ENCODE measurements at places on chromosomes 5 and 9.

GRCh38 chr5:160169326-160169725 is 50.1 kb upstream of the PWWP2A start:
- DNase-seq = peak; percentile 96

GRCh38 chr5:115471345-115472063 is 73.1 kb downstream of the FEM1C start:
- peak; percentile 50 for DNase-seq

DNA sequence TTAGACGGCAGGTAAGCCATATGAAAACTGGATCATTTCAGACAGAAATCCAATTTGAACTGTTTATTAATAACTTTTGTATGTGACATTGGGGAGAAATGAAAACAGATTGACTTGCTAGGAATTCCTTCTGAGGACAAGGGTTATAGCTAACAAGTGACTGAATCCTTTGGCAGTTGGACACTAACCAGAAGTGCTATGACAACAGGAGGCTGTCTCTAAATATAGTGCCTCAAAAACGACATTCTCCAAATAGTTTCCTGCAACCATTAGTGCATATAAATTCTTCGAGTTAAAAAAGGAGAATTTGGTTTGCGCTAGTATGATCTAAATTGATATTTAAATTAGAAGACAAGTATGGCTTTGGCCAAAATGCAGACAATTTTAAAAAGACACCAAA is 338.6 kb downstream of the PTPRD start:
- no peak for DNase-seq

DNA sequence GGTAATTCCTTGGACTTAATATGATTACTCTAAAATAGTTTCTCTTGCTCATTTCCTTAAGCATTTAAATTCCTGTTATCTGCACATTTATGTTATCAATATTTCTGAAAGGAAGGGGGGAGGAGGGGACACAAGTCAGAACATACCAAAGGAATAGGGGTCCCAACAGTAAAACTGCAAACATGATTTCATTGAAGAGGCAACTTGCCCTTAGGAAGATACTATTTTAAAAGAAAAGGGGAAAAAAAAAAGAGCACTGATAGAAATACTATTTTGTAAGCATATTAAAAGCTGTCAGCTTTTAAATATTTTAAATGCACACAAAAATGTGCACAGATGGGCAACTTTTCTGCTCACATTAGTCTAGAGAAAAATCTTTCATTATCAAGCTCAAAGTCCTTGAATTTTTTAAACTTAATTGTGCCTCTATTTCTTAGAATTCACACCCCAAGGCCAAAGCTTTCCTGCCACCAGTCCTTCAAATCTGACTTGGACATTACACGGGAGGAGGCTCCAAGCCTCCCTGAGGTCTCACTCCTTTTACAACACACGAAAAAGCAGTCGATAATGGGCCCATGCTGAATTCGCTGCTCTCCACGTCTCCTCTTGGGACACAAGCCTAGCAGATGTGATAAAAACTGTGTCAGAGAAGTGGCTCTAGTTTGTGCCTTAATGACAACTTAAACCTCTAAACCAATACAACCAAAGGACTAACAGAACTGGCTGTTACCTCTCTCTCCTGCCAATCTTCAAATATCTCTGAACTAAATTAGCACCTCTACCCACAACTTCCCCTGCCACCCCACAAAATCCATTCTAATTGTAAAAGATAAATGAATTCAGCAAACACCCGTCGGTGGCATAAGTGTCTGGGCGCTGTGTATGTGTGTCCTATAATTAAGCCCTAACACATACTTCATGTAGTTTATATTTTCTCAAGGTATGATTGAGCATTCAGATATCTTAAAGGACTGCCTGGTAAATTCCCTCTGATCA is 154.3 kb downstream of the DENND1A start:
- no peak for DNase-seq

DNA sequence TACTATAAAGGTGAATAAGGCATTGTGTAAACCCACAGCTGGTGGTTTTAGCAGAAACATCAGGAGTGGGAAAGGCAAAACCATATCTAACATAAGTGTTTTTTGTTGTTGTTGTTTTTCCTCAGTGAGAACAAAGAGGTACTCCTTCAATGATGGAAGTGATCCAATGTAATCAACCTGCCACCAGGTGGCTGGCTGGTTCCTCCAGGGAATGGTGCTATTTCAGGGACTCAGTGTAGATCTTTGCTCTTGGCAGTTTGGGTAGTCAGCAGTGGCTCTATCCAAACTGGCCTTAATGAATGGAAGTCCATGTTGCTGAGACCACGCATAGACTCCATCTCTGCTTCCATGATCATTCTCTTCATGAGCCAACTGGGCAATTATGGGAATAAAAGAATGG is 10.8 kb downstream of the DMRTA1 start:
- no peak for DNase-seq

DNA sequence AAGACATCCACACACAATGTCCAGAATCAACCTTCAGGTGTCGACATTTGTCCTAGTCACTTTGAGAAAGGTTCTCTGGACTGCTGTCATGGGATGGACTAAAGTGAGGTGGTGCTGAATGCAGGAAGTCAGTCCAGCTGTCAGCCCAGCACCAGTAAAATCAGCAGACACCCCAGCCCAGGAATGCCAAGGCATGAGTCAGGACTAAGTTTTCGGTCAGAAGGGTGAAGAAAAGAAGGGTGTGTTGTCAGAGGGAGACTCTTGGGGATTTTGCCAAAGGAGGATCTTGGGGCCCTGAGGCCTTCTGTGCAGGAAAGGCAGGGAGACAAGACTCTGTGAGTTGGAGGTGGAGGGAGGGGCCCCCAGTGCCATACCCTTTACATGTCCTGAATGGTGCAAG is 69.0 kb upstream of the XPA start:
- peak; percentile 78 for DNase-seq

GRCh38 chr9:37324261-37324683 is 98.2 kb upstream of the GRHPR start:
- DNase-seq = no peak

GRCh38 chr5:57509501-57510260 is 27.1 kb upstream of the ACTBL2 start:
- DNase-seq = no peak

DNA sequence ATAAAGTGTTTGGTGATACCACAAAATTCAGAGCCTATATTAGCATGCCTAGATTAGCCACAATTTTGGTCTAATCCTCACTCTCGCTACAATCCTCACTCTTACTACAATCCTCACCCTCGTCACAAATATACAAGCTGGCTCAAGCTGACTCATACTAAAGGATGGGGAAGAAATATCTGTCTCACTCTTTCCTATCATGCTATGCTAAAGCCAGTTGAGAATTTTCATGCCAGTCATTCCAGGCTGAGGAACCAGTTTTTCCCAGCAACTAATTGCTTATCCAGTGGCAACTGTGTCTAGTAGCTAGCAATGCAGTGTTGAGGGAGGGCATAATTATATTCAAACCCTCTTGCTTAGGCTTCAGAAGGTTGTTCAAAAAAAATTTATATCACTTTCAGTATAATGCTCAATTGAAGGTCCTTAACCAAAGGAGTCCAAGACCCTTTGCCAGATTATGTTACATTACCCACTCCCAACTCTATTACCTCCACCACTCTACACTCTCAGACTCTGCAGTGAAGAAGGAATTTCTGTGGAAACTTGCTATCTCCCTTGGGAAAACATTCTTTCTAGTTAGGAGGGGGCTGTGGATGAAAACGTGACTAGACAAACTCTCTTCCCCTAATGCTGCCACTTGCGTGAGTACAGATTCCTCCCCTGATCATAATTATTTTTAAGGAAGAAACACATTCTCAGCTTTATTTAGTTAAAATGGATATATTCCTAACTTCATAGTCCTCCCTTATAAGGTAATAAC is 810.3 kb upstream of the ACO1 start:
- no peak for DNase-seq

DNA sequence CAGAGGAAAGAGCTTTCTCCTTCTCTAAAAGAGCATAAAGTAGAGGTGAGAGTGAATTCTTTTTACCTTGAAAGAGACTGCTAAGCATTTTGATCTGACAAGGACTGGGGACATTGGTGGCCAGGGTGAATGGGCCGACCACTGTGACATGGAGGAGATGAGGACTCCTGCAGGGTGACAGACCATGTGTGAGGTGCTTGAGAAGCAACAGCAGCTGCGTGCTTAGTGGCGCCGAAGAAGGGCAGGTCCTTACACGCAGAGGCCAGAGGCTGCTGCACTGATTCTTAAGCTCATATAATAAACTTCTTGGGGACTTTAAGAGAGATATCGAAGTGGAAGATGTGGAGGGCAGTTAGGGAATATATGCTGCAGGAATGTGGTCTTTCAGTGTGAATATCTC is 8.7 kb upstream of the JAKMIP2 start:
- DNase-seq = no peak

DNA sequence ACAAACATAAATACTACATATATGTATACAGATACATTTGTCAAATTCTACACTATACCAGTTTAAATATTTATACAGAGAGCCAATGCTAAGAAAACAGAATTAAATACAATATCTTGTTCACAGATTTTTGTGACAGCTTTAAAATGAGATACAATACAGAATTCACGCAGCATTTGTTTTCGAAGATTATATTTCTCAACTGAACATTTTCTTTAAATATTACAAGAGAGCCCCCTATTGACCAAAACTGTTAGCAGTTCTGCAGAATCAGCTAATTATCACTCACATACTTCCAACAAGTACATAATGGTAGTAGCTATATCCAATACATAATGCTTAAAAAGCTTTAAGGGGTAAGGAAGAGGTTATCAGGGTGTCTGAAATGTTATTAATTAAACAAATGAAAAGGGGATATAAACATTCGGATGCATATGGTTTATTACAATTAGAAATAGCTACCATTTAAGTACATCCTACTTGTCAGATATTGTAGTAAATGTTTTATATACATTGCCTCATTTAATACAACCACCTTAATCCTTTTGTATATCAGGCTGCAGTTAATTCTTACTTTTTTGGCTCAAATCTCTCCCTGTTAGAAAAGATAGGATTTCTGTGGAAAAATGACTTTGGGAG is 31.7 kb downstream of the ZDHHC21 start:
- peak; percentile 58 for DNase-seq

GRCh38 chr5:100900796-100901781 is 2.0 kb downstream of the ST8SIA4 start:
- peak; percentile 74 for DNase-seq

- no peak for DNase-seq
Measured at GRCh38 chr9:131028221-131028884, 19.4 kb downstream of the LAMC3 start.

DNA sequence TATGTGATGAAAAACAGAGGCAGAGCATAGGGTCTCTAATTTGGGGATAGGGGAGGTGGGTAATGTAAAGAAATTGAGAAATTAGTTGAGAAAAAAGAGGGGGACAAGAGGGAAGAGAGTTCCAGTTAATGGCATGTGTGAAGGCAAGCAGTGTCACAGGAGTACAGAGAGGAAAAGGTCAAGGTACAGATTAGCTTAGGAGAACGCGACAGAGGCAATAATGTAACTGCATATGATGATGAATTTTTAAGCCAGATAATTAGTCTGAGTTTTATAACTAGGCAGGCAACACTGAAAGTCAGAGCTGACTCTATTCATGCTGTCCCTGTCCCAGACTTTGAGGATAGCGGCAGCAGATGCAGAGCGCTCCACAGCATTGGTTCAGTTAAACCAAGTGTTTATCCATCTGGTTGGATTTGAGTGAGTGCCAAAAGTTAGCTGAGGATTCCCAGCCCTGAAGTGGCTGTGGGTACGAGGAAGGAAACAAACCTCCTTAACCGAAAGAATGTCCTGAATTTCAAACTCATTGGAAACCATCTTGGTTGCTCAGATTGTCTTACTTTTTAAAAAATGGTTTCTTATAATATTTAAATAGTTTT is 315.2 kb downstream of the ARHGAP26 start:
- no peak for DNase-seq

- DNase-seq = no peak
Measured at GRCh38 chr5:8060953-8061429, 192.0 kb downstream of the MTRR start.

- no peak for DNase-seq
Measured at GRCh38 chr9:112332674-112332976, 794 bp downstream of the PTBP3 start.

- DNase-seq = no peak
Measured at GRCh38 chr9:108812396-108813025, 43.3 kb downstream of the ACTL7B start.

GRCh38 chr9:125701351-125701750 is 5.7 kb downstream of the MAPKAP1 start:
- DNase-seq = peak; percentile 96

- peak; percentile 73 for DNase-seq
Measured at GRCh38 chr5:63262185-63262981, 683.8 kb downstream of the LRRC70 start.

GRCh38 chr5:11385901-11386293 is 518.3 kb downstream of the CTNND2 start:
- DNase-seq = no peak

DNA sequence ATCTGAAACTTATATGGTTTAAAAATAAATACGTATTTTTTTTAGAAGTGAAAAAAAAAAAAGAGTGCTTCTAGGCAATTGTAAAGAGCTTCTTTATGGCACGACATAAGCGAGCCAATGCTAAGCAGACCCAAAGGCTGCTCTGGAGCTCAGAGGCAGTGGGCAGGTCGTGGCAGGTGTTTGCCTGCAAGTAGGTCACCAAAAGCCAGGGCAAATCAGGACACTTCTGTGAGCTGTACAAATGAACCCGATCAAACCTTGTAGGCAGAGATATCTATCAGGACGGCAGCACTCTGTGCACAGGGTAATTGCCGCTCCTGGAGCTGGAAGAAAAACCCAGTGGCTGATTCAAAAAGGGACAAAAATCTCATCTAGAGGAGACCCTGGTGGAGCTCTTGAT is 75.9 kb downstream of the IRX2 start:
- no peak for DNase-seq

DNA sequence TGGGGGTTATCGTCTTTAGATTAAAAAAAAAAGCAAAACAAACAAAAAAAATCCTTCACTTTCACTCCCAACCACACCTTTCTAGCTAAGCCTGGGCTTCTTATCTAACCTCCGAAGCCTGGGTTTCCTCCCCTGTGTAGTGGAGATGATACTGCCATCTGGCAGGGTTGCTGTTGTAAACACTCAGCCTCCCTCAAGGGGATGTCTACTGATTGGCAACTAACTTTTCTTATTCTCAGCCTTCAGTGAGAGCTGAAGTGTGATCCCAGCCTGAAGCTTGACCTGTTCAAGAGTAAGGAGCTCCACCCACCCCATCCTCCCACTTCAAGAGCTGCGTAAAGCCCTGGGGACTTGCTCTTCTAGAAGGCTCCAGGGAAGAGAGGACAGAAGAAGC is 21.5 kb upstream of the WWC1 start:
- DNase-seq = no peak

- no peak for DNase-seq
Measured at GRCh38 chr9:96073531-96074480, 198.3 kb downstream of the ERCC6L2 start.

GRCh38 chr5:53479590-53480415 is 626 bp upstream of the FST start:
- peak; percentile 74 for DNase-seq

DNA sequence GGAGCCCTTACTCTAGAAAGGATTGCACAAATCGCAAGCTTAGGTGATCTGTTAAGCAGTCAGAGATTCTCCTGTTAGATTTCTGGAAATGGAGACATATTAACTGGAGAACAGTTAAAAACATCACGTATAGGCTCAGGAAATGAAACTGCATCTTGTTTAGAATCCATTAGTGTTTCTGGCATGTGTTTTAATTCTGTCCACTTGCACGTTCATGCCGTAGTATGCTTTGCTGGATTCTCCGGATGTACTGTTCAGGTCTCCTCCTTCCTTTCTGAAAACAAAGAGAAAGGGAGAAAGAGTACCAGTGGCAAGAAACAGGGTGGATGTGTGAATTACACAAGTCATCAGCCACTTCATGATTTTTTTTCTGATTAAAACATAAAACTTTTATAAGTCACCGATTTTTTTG is 2.5 kb upstream of the RGMB start:
- no peak for DNase-seq

GRCh38 chr5:59921816-59922215 is 28.3 kb upstream of the PDE4D start:
- DNase-seq = no peak
